ENCODE measurements at places on chromosomes 12 and 14. TPM values are rescaled to one million over a fixed set of nuclear protein-coding genes. Genes with fewer than 3 reads are reported as not detected.
A peak's percentile ranks its signal among the peaks of the same experiment; 100 is the strongest.

CLEC2D gene
- total RNA-seq, result 2.3 TPM

- H3K4me3 ChIP-seq, result no peak overlapping the region
- no peaks in the 10 kb centered on the region for H3K4me1 ChIP-seq
- H3K36me3 ChIP-seq, result peaks cover 6% of the 10 kb centered on the region
- DNase-seq, result no peak
These were observed 80.7 kb downstream of the CMAS start for GRCh38 chr12:22126758-22127157.

- H3K36me3 ChIP-seq, result peaks cover 4% of the 10 kb centered on the region
- peak overlapping the region; percentile 33 for H3K27ac ChIP-seq
- peak; percentile 41 for DNase-seq
- no peaks in the 10 kb centered on the region for H3K4me1 ChIP-seq
- H3K4me3 ChIP-seq, result peak overlapping the region; percentile 98
These were observed 600 bp downstream of the PNN start for GRCh38 chr14:39175445-39176262.

- H3K27me3 ChIP-seq, result no peaks in the 10 kb centered on the region
- H3K36me3 ChIP-seq, result peaks cover 6% of the 10 kb centered on the region
- no peaks in the 10 kb centered on the region for H3K4me1 ChIP-seq
- no peak overlapping the region for H3K27ac ChIP-seq
These were observed 27.3 kb downstream of the RILPL1 start for GRCh38 chr12:123506059-123506842.

DNA sequence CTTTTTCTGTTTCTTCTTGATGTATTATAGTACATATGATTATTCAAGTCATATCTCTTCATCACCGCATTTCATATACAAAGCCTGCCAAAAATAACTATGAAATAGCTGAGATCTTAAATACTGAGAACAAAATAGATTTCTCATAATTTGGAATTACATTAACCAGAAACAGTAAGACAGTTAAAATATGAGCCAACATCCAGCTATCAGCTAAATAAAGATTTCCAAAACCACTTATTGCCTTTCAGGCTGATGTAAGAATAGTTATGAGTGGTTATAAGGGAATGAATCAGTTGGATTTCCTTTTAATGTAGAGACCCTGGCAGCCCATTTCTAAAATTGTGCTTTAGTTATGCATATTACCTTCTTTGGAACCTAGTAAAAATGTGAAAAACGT lies 47.4 kb downstream of the TMEM117 start:
- no peak overlapping the region for H3K27ac ChIP-seq
- no peaks in the 10 kb centered on the region for H3K4me1 ChIP-seq
- H3K27me3 ChIP-seq, result no peaks in the 10 kb centered on the region
- H3K4me3 ChIP-seq, result no peak overlapping the region
- no peaks in the 10 kb centered on the region for H3K36me3 ChIP-seq

DNA sequence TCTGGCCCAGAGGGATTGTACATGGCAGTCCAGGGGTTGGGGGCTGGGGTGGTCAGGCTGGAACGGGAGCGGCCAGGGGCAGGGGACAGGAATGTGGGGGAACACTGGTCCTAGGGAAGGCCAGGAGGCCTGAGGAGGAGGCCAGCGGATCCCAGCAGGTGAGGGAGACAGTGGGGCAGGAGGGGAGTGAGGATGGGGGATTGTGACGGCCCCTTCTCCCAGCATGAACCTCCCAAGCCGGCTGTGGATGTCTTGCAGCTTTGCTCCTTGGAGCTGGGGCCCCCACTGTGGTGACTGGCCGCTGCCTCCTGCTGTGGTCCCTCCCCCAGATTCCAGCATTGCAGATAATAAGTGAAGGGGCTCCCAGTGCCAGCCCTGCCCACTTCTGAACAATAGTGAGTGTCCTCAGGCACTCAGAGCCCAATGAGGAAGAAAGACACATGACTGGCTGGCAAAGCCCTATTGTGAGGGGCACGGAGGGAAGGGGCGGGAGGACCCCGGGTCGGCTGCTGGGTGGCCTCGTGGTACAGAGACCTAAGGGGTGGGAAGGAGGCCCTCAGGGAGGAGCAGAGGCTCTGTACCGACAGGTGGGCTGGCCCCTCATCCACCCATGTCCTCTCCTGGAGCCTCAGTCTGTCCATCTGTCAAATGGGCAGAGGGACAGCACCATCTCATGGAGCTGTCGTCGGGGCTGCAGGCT lies 215.0 kb downstream of the KIF26A start:
- no peaks in the 10 kb centered on the region for H3K27me3 ChIP-seq
- H3K4me3 ChIP-seq, result no peak overlapping the region
- H3K4me1 ChIP-seq, result no peaks in the 10 kb centered on the region
- DNase-seq, result peak; percentile 20
- H3K27ac ChIP-seq, result no peak overlapping the region

GRCh38 chr14:24312736-24313507 lies 1.6 kb downstream of the LTB4R start:
- H3K27me3 ChIP-seq, result no peaks in the 10 kb centered on the region
- no peaks in the 10 kb centered on the region for H3K4me1 ChIP-seq
- no peak overlapping the region for H3K4me3 ChIP-seq
- no peak for DNase-seq

DNA sequence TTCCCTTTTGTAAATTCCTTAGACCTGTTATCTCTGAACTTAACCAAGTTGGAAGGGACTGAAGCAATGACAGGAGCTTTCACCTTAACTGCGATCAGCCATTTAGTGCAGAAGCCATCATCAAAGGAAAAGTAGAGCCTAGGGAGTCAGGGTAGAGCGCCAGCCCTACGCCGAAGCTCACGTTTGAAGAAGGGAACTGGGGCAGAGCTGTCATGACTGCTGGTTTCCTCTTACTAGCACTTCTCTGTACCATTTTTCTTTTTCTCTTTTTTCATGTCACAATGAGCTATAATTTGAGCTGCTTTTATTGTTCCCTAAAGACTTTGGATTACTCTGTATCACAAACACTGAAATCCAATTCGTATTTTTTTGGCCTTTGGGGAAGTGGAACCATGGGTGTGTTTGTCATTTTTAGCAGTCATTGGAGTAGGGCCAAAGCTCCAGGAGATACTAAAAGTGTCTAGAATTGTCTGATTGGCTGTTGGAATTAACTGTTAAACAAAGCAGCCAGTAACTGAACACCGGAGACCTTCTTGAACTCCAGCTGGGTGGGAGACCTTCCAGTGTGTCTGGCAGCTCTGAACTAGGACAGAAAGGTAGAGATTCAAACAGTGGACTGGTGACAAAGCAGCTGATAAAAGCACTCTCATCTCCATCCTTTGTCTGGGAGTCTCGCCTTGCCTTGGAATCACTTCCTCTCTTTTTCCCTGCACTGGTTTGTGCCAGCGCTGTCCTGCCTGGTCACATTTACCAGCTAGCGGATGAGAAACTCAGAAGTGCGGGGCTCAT lies 9.1 kb downstream of the MTRFR start:
- H3K4me3 ChIP-seq, result no peak overlapping the region
- H3K27ac ChIP-seq, result no peak overlapping the region
- H3K27me3 ChIP-seq, result no peaks in the 10 kb centered on the region
- peaks cover 50% of the 10 kb centered on the region for H3K36me3 ChIP-seq
- no peak for DNase-seq
